ENCODE measurements at places on chromosomes 5 and 9.
A peak's percentile ranks its signal among the peaks of the same experiment; 100 is the strongest.

DNA sequence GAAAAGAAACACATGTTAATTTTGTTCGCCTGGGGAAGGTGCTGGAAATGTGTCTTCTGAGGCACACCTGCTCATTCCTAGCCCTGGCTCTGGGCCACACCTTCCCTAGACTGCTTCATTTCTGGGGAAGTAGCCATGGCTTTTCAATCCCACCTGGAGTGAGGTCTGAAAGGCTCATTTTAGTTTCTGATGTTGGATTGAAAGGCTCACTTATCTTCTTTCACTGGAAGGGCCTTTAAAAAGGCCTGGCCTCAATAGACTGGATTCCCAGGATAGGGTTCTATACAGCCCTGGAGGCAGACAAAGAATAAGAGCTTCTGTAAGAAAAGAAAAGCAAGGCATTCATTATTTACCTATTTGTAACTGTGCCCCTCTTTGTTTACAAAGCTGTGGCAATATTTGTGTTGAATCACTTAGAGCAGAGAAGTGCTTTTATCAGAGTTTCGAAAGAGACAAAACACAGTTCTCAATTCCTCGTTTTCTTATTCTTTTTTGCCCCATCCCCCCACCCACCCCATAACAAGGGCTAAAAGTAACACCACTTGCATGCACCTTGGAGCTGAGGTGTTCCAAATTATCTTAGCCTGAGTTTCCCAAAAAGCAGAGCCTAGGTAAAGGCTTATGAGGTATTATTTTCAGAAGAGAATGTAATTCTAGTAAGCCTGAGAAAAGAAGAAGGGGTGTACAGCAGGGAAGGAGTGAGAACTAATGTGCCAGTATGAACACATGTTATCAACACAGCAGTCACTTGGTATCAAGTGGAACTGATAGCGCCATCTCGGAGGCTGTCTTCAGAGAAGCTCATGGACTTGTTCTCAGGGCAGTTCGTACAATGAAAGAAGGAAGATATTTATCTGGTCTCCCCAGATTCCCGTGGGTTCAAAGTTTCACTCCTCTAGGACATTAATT is 413.1 kb downstream of the KCTD16 start:
- DNase-seq = no peak

GRCh38 chr5:56585999-56586691 is 229.2 kb upstream of the MAP3K1 start:
- DNase-seq = no peak

DNA sequence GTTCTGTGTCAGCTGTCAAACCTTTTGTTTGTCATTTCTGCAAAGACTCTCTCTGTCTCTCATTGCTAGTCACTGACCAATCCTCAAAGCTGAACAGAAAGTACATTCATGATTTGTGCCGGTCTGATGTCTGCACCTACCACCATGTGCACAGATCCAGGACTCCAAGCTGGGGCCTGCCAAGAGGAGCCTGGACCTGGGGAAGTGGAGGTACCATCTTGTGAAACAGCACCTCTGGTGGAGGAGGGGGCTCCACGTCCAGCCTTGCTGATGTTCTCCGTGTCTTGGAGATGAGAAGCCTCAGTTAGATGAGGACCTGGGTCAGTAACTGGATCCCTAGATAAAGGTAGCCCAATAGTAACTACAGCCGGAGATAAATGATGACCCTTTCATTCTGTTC is 98.9 kb downstream of the TENT4A start:
- no peak for DNase-seq

- no peak for DNase-seq
Measured at GRCh38 chr5:39619168-39619818, 194.5 kb upstream of the DAB2 start.

DNA sequence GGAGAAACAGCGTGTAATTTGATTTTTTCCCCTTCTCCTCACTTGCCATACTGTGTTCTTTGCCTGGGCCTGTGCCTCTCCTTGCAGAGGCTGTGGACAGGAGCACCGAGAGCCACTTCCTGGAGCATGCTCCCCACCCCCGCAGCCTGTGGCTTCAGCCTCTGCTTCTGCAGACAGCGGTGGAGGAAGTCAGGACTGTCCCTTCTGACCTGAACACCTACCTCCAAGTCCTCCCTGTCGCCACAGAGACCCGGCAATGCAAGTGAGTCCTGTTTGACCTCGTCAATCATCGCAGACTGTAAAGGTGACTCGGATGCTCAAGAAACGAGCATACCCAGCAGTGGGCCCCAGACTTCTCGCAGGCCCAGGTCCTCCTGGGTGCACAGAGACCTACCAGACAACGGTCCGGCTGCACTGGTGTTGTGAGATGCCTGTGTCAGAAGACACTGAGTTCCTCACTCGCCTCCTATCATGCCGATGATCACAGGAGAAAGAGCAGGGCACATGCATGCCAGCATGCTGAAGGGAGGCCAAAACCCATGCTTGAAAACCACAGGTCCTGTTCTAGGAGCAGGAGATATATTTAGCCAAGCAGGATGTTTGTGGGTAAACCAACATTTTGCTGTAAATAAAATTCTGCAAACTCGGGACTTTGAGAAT is 198.8 kb downstream of the AUH start:
- DNase-seq = no peak

GRCh38 chr5:1384521-1384920 is 39.6 kb upstream of the CLPTM1L start:
- no peak for DNase-seq

DNA sequence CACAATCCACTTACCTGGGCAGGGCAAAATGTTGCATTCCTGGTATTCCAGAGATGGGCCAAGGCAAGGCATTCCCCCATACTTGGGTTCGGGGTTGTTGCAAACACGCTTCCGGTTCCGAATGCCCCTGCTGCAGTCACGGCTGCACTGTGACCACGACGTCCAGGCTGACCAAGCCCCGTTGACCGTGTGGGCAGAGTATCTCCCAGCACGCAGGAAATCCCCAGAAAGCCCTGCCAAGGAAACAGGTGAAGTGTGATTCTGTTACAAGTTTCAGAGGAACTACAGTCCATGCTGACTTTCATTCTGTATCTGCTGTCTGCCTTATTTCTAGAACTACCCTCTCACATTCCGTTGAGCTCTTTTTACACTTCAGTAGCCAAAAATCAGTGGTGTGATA is 483.0 kb downstream of the SEMA5A start:
- DNase-seq = no peak

DNA sequence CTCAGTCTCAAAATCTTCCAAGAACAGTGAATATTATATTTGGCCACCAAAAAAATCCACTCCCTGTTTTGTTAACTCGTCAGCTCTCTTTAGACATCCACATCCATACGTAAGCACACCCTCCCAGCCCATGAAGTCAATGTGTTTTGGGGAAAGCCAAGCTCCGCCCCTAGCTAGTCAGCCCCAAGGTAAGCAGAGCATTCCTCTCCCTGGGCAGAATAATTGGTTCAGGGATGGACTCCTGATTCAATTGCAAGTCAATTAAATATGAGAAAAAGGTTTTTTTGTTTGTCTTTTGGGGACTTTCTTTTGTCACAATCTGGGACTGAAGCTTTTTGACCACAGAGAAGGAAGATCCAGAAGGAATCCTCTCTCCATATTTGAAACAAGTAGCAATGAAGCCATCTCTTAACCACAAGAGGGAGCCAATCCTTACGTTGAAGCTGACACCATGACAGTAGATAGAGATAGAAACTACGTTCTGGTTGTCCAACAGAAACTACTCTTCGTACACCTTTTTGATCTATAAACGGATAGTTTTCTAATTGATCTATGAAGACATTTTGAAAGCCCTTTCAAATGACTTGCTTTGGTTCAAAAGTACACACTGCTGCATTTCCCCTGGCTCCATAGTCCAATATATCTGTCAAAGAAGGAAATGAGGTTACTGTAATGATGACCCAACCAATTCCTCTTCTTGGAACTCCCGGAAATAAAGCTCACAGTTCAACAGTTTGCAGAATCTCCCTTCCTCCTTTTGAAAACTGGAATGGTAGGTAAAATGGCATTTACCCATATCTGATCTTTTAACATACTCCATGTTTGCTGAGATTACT is 166.4 kb downstream of the TLE1 start:
- DNase-seq = no peak

- DNase-seq = no peak
Measured at GRCh38 chr5:158124606-158125316, 265.8 kb upstream of the CLINT1 start.

GRCh38 chr9:17135295-17136160 is 688 bp downstream of the CNTLN start:
- peak; percentile 1 for DNase-seq

- DNase-seq = no peak
Measured at GRCh38 chr5:149581931-149582768, 852 bp downstream of the ARHGEF37 start.

GRCh38 chr5:65611524-65611923 is 12.6 kb downstream of the TRIM23 start:
- DNase-seq = no peak

- no peak for DNase-seq
Measured at GRCh38 chr9:3962971-3963642, 336.8 kb downstream of the GLIS3 start.

GRCh38 chr9:16120231-16120641 is 567.4 kb downstream of the CCDC171 start:
- DNase-seq = no peak

DNA sequence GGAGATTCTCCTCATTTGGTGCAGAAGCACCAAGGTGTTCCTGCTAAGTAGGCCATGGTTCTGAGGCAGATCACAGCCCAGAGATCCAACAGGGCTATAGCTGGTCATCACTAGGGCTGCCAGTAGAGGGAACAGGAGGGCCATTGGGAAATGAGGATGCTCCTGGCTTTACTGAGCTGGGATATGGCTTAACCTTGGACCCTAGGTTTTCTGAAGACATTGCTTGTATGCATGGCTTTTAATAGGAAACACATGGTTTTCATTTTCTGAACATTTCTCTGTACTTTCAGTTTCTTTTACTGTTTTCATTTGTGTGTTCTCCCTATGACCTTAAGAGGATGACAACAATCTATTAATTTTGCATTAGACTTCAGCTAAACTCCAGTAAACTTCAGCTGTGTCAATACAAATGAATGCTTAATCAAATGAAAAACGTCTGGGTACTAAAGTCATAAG is at the start of gene IFNW1:
TSS of gene IFNW1 (minus strand) at position 406 of the 456 bp plus-strand sequence. CDS start at position 144, 262 bp downstream.
- DNase-seq = no peak

DNA sequence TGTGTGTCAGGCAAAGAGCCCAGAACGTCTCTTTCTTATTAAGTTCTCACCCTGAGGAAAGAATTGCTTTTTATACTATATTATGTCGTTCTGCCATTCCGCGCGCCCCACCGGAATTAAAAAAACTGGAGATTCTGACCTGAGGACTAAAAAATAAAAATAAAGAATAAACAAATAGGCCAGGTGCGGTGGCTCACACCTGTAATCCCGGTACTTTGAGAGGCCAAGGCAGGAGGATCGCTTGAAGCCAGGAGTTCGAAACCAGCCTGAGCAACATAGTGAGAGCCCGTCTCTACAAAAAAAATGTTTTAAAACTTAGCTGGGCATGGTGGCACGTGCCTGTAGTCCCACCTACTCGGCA is 677 bp upstream of the DYNC2I2 start:
- DNase-seq = no peak

DNA sequence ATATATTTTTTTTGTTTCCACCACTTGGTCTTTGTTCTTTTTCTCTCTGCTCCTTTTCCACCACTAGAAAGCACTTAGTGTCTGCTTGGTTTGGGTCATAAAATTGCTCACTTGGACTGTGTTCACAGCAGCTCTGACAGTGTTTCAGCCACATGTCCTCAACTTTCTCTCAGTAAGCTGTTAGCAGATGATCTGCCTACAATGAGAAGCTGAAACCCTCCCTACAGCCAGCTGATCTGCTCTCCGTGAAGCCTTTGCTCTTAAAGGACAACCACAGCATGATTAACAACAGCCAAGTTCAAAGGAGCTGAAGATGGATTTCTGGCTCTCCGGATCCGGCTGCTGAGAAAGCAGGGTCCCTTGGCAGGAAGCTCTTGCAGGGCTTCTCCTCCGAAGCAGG is 31.6 kb downstream of the PRLR start:
- DNase-seq = no peak

DNA sequence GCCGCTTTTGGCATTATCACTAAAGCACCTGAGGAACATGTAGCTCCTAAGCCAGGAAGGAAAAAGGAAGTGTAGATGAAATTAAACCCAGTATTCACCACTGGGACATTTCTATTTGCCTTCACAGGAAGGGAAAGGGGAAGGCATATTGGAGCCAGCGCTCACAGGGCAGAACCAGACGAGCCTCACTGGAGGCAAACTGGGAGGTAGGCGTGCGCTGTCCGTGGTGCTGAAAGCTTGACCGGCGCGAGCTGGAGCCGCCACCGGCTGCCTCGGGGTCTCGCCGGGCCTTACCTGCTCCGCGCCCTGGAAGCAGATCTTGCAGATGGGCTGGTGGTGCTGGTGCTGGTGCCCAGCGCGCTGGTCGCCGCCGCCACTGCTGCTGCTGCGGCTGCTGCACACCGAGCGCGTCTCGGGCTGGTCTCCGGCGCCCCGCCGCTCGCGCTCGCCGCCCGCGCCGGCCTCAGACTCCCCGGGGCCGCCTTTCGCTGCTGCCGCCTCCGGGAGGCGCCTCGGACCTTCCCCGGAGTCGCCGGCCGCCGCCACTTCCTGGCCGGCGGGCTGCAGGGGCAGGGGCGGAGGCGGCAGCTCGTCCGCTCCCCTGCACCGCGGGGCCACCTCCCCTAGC is 732 bp downstream of the MARCHF11 start:
- DNase-seq = no peak
